ENCODE measurements at places on chromosomes 6 and 20. TPM values are rescaled to one million over a fixed set of nuclear protein-coding genes. Genes with fewer than 3 reads are reported as not detected.

GRCh38 chr6:147167576-147168461, 36.4 kb upstream of the STXBP5 start:
- no peak overlapping the region for H3K4me3 ChIP-seq
- H3K27ac ChIP-seq: no peak overlapping the region
- H3K36me3 ChIP-seq: no peaks in the 10 kb centered on the region
- H3K4me1 ChIP-seq: peaks cover 12% of the 10 kb centered on the region
- H3K27me3 ChIP-seq: no peaks in the 10 kb centered on the region

The NAPB gene
- 3.9 TPM for total RNA-seq

The MLN gene
- total RNA-seq: not detected

The TMEM200A gene
- 47.8 TPM for total RNA-seq
